Upper lobe of left lung (tissue), 6 donors: ENCODE measurements at places on chromosomes 1 and 21. TPM values are rescaled to one million over a fixed set of nuclear protein-coding genes. Genes with fewer than 3 reads are reported as not detected.

OR10Z1 gene
- not detected for total RNA-seq

TSSK3 gene
- total RNA-seq = not detected

DNA sequence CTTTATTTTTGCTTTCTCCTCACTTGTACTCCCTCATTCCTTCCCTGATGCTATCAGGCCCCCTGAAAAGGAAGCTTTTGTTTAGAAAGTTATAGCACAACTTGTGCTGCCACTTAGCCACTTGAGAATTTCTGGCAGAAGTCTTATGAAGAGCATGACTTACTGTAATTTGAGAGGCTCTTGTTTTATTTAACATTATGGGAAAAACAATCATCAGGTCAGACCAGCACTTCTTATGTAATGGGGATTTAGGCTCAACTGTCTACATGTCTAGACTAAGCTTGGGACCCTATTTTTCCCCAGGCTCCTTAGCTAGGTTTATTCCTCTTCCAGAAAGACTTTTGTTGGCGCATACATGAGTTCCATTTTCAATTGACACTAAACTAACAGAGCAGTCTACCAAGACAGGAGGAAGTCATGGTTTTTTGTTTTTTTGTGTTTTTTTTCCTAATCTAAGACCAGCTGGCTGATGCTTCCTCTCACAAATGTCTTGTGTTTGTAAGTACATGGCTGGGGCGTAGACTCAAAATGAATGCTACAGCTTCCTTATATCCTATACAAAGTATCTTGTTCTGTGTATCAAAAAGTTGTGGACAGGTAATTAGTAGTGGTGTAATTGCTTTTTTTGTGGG is 31.5 kb downstream of the TNFSF4 start:
- no peak for DNase-seq

GRCh38 chr1:111656086-111657017 is 36.8 kb downstream of the RAP1A start:
- peak; percentile 42 for DNase-seq

DNA sequence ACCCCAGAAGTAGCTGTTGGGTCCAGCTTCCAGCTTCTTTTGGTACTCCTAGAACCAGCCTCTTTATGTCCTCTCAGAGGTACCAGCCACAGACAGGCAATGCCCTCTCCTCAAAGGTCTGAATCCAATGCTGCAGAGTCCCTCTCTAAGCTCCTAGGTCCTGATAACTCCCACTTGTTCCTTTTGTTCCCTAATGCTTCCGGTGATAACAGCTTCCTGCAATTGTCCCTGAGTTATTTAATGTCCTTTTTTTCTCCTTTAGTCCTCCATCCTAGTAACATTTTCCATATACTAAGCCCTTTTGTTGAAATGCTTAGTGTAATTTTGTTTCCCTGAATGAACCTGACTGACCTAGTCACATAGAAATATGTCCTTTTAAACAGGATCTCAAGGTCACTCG is 201.7 kb upstream of the BEND5 start:
- no peak for DNase-seq

DNA sequence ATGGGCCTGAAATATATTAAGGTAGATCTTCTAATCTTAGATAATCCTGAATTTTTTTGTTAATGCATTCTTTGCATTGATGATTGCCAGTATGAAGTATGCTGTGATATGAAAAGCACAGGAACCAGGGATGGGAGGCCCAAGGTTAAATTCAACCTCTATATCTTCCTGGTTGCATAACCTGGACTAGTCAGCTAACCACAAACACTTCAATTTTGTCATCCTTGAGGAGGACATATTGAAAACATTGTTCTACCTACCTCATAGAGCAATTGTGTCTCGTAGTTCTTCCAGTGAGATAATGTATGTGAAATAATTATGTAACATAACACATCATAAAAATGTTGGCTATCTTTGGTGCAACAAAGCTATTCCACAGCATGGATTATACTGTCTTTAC is 25.6 kb downstream of the PDC start:
- DNase-seq = no peak

GRCh38 chr1:202144402-202145067 is at the start of gene ARL8A:
Gene ARL8A, minus strand, starts transcription at chr1:202144737. Its CDS starts 165 bp downstream, at chr1:202144572.
- peak; percentile 95 for DNase-seq

GRCh38 chr21:25732091-25732760 is 2.5 kb downstream of the ATP5PF start:
- DNase-seq = no peak

- no peak for DNase-seq
Observed at GRCh38 chr1:147748676-147749350, 11.6 kb downstream of the GJA5 start.
